Heart right ventricle (tissue), 16 donors: ENCODE measurements at places on chromosomes 1 and 21. TPM values are rescaled to one million over a fixed set of nuclear protein-coding genes. Genes with fewer than 3 reads are reported as not detected.

PLA2G2C gene
- polyA plus RNA-seq = not detected

LACTBL1 gene
- polyA plus RNA-seq = not detected

ACTA1 gene
- polyA plus RNA-seq = 2,779 TPM

CELA3B gene
- polyA plus RNA-seq = 0.13 TPM

DNA sequence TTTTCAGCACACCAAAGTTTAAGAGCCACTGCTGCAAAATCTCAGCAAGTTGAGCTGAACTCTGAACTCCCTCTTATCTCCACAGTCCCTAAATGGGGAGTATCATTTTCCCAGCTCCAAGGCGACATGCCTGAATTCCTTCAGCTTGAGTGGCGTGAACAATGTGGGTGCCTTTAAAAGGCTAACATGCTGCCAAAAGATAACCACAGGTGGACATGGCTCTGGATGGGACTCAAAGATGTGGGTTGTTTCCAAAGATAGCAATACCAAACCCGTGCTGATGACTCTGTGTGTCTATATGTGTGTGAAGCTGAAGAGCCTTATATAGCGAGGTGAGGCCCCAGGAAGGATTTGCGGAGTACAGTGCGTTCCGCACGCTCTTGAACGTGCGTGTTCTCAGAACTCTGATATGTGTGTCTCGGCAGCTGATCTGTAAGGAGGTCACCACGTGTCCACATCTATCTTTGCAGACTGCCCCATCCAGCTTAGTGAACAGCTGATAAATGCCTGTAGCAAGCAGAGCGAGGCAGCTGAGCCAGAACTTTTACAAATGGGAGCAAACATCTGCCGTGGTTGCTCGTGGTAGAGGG, 189.2 kb downstream of the DYRK1A start:
- peak overlapping the region; percentile 64 for H3K27ac ChIP-seq
- H3K4me1 ChIP-seq = peaks cover 4% of the 10 kb centered on the region
- H3K27me3 ChIP-seq = no peaks in the 10 kb centered on the region
- no peaks in the 10 kb centered on the region for H3K36me3 ChIP-seq
- DNase-seq = no peak

GRCh38 chr1:200626853-200627534, 6.4 kb upstream of the KIF14 start:
- H3K27ac ChIP-seq = peak overlapping the region; percentile 26
- H3K36me3 ChIP-seq = no peaks in the 10 kb centered on the region
- H3K27me3 ChIP-seq = no peaks in the 10 kb centered on the region
- H3K4me1 ChIP-seq = no peaks in the 10 kb centered on the region
- no peak for DNase-seq

GRCh38 chr1:61457526-61458040, 267.4 kb downstream of the TM2D1 start:
- H3K36me3 ChIP-seq = peaks cover 7% of the 10 kb centered on the region
- H3K27ac ChIP-seq = no peak overlapping the region
- H3K4me1 ChIP-seq = peaks cover 22% of the 10 kb centered on the region
- no peak for DNase-seq
- no peaks in the 10 kb centered on the region for H3K27me3 ChIP-seq

DNA sequence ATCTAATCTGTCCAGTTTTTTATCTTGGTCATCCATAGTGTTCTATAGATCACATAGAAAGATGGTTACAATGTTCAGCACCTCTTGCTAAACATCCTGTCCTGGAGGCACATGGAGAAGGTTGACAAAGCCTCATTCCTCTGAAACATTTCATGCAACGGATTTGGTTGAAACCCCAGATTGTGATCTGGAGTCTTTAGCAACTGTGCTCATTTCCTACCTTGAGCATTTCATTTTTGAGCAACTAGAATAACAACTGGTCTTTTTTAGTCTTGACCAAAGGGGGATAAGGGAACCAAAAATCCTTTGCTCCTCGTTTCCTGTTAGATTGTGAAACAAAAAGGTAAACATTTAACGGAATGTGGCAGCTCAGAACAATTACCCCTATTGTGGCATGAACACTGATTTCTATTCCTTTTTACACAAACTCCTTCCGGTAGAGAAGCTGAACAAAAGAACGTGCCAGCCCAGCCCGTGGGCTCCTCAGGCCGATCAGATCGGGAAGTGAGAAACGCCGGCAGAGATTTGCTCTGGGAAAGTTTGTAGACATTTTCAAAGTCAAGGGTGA, 94.7 kb upstream of the ERRFI1 start:
- no peaks in the 10 kb centered on the region for H3K36me3 ChIP-seq
- DNase-seq = no peak
- H3K27ac ChIP-seq = peak overlapping the region; percentile 71
- H3K4me1 ChIP-seq = peaks cover 23% of the 10 kb centered on the region
- H3K27me3 ChIP-seq = no peaks in the 10 kb centered on the region

DNA sequence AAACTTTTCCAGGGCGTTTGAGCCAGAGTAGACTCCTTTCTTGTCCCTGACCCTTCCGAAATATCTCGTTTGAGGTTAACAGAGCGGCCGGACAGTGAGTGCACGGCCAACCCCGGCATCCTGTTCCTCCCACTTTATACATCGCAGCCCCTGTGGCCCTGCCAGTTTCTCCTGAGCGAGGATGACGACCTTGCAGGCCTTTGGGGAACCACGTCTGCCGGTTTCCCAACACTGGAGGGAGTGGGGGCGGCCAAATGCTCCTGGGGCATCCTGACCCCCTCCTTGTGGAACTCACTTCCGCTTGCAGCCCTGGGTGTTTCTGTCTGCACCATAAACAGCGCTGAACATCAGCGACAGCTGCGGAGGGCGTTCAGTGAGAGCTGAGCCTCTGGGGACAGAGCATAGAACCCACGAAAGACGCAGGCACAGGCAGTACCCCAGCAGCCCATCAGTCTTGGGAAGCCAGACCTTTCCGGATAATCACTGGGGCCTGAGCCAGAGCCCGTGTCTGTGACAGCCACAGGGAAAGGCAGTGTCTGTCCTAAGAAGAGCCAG, 4.8 kb upstream of the KCNAB2 start:
- H3K36me3 ChIP-seq = peaks cover 10% of the 10 kb centered on the region
- H3K4me1 ChIP-seq = no peaks in the 10 kb centered on the region
- no peak overlapping the region for H3K4me3 ChIP-seq
- H3K27me3 ChIP-seq = no peaks in the 10 kb centered on the region
- H3K27ac ChIP-seq = no peak overlapping the region
- no peak for DNase-seq

- H3K4me3 ChIP-seq = no peak overlapping the region
- no peaks in the 10 kb centered on the region for H3K27me3 ChIP-seq
- H3K27ac ChIP-seq = no peak overlapping the region
Measured at GRCh38 chr1:192534666-192535065, 40.9 kb upstream of the RGS1 start.

- no peak for DNase-seq
- H3K36me3 ChIP-seq = no peaks in the 10 kb centered on the region
- no peaks in the 10 kb centered on the region for H3K27me3 ChIP-seq
- H3K27ac ChIP-seq = no peak overlapping the region
- H3K4me1 ChIP-seq = peaks cover 11% of the 10 kb centered on the region
Measured at GRCh38 chr1:58403894-58404293, 142.6 kb downstream of the OMA1 start.

DNA sequence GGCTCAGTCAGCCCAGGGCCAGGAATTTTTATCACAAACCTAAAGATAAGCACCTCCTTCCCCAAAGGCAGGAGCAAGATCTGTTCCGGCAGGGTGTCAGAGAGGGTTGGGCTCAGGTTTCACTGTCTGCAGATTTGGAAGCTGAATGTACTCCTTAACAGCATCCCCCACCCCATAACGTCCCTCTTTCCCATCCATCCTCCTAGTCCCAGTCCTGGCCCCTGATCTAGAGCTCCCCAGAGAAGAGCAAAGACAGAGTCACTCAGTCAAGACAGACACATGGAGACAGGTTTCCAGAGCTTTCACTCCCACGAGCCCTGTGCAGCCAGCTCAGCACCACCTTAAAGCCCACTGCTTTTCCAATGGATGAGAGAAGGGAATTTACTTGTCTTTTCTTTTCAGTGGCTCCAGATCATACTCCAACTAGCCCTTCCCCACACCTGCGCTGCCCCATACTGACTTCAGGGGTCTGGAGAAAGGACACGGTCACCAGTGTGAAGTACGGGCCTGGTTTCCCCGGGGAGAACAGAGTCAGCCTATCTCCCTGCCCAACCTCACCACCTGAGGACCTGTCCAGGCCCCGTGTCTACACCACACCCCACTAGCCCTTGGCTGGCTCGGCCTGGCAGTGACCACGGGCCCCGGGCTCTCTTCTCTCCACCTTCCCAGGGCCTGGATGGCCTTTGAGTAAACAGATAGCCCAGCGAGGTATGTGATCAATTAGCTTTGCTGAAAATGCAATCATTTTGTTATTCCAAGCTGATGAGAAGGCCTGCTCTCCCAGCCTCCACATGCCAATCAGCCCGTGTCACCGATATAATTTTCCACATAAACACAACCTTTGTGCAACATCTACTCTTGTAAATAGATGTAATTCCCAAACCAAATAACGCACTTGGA, 249.1 kb downstream of the FOXD2 start:
- no peaks in the 10 kb centered on the region for H3K27me3 ChIP-seq
- no peak overlapping the region for H3K27ac ChIP-seq
- no peak overlapping the region for H3K4me3 ChIP-seq
